Central memory CD4-positive, alpha-beta T cell (primary cell): ENCODE measurements at places on chromosomes 2 and 18.

- no peak for DNase-seq
These were observed 518 bp upstream of the NFU1 start for GRCh38 chr2:69437751-69438154.

- DNase-seq = no peak
These were observed 23.9 kb upstream of the SCYGR5 start for GRCh38 chr2:227642656-227643055.

- DNase-seq = no peak
These were observed 164.0 kb downstream of the SLC39A10 start for GRCh38 chr2:195820867-195821565.

DNA sequence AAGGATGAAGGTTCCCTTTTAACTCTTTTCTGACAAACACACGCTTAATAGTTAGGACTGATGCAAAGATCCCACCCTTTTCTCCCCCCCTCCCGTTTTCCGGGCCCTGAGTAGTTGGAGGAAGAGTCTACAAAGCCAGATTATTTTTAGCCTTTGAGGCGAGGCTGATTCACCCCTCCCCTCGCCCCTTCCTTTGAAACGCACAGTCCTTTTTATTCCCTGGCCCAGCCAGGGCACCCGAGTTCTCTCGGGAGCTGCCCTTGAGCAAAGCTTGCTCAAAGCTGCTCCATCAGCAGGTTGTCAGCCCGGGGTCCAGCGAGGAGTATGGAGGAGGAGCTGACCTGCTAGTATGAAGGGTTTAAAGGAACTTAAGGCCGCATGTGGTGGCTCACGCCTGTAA lies 47.1 kb upstream of the SPRED2 start:
- no peak for DNase-seq

GRCh38 chr2:167706800-167707199 lies 540.6 kb downstream of the STK39 start:
- DNase-seq = no peak

- DNase-seq = no peak
These were observed 95.0 kb upstream of the HDAC4 start for GRCh38 chr2:239495791-239496233.

DNA sequence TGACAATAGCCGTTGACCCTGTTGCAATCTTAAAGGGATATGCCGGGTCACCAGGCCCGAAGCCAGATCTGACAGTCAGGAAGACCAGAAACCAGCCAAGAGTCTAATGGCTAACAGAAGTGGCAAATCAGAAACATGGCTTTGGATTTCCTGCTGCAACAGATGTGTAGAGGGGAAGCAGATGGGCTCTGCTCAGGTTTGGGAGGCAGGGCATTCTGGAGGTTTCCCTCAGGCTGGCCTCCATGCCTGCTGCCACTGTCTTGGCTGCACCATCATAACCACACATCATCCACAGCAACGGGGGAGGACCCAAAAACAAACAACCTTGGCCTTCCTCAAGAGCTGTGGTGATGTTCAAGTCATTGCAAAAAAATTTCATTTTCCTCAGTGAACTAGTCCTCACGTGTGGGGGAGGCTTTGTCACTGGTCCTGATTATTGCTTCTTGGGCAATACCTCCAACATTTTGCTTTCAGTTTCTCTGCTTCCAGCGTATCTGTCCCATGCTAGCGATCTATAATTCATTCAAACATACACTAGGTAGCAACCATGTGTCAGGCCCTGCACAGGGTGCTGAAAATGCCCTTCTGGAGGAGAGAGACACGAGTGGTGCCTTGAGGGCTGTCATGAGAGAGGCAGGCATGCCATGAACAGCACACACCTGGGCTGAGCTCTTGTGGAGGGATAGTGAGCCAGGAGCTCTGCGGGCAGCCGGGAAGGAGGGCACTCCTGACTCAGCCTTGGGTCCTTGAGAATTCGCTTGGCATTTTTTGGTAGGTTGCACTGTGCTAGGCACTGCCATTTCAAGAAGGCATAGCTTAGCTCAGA lies 48.2 kb upstream of the LGALSL start:
- DNase-seq = no peak

DNA sequence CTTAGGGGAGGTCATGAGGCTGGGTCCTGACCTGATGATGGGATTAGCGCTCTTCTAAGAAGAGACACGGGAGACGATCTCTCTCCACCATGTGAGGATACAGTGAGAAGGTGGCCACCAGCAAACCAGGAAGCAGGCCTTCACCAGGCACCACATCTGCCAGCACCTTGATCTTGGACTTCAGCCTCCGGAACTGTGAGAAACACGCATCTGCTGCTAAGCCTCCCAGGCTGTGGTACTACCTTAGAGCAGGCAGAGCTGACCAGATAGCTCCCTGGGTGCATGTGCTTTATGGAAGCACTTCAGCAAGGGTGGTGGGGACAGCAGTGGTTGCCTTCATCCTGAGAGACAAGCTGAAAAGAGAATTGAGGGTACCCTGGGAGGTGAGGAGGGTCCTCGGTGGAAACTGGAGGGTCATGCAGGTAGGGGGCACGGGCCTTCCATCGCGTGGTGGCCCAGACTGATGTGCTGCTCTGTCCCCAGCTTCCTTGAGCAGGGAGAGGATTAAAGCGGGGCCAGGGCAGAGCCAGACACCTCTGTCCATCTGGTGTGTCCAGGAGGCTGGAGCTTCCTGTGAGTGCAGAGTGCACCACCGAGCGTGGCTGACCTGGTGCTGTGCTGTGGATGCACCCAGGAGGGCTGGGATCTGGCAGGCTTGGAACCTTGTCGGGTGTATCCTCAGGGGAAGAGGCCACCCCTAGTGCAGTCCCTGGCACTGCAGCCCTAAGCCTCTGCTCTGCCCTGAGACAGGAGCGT lies 42.9 kb upstream of the HS6ST1 start:
- no peak for DNase-seq

GRCh38 chr2:219056896-219057708 lies 3.6 kb downstream of the IHH start:
- no peak for DNase-seq

- no peak for DNase-seq
These were observed 34.3 kb upstream of the BARD1 start for GRCh38 chr2:214843823-214844222.

- no peak for DNase-seq
These were observed 38.8 kb upstream of the ERMN start for GRCh38 chr2:157364257-157364974.

DNA sequence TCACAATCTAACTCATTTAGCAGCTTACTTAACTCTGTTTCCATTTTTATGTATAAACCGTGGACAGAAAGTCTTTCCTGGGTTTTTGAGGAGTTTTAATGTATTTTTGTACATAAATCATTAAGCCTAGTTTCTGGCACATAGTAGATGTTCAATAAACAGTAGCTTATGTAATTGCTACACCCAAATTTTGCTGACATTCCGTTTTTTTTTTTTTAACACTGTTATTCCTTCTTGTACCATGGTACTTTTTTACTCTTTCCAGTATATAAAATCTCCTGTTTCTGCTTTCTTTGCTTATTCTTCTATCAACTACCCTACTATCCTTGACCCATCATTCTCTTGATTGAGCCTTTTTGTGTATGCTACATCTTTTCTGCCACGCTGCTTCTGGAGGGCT lies 1151.3 kb upstream of the CRIM1 start:
- DNase-seq = no peak

- no peak for DNase-seq
These were observed 121.9 kb upstream of the HDAC4 start for GRCh38 chr2:239522740-239523119.

GRCh38 chr2:118221536-118222272 lies 133.4 kb downstream of the INSIG2 start:
- peak; percentile 42 for DNase-seq

DNA sequence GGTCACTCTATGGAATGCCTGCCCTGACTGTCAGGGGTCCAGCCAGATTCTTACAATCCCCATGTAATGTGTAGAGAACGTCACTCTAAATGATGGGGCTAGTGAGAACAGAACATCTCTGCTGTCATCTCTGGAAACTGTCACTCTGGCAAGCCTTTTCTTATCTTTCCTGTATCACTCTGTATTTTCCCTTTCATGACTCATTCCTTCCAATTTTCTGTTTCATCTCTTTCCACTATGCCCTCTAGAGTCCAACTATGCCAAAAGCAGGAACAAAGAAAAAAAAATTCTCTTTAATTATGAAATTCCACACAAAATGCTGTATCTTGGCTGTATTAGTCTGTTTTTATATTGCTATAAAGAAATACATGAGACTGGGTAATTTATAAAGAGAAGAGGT lies 608.8 kb downstream of the ADCYAP1 start:
- DNase-seq = no peak

- DNase-seq = no peak
These were observed 60.7 kb downstream of the EN1 start for GRCh38 chr2:118786746-118787145.

GRCh38 chr2:54673501-54673998 lies 49.9 kb upstream of the EML6 start:
- peak; percentile 8 for DNase-seq

DNA sequence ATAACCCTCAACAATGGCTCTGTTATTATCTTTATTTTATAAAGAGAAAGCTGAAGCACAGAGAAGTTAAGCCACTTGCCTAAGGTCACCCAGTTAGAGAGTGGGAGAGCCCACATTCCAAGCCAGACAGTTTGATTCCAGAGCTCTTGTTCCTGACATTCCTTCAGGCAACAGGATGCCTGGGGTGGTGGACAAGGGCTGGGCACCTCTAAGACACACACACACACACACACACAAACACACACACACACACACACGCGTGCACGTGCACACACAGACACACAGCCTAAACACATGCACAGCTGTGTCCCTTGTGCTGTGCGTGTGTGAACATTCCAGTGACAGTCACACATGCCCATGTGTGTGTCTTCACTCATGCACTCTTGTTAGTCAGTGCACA lies 26.4 kb downstream of the CELF4 start:
- DNase-seq = no peak

DNA sequence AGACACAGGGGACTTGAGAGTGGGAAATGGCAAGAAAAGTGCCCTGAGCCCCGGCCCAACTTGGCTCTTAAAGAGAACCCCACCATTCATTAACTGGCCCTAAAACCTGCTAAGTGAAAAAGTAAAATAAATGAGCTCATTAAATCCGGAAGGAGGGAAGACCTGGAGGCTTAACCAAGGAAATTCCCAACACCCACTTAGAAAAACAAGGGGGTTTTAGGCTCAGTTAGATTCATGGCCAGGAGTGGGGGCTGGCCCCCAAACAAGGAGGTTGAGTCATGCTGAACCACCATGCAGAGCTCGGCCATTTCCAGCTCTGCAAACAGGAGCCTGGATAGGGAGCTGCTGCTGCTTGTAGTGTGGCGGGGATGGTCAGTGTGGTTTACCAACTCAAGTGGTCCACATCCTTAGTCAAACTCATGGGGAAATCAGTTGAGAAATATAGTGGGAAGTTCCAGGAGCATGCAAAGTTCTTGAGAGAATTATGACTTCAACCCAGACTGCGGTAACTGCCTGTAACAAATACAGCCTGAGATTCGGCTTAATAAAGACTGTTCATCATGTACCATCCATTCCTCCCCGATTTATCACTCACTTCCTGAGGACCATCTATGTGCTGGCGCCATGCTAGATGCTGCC lies 39.7 kb upstream of the MRPL19 start:
- no peak for DNase-seq

- no peak for DNase-seq
These were observed 23.7 kb upstream of the DNAH6 start for GRCh38 chr2:84492571-84492970.

- no peak for DNase-seq
These were observed 813.8 kb downstream of the DCC start for GRCh38 chr18:53153800-53154199.

DNA sequence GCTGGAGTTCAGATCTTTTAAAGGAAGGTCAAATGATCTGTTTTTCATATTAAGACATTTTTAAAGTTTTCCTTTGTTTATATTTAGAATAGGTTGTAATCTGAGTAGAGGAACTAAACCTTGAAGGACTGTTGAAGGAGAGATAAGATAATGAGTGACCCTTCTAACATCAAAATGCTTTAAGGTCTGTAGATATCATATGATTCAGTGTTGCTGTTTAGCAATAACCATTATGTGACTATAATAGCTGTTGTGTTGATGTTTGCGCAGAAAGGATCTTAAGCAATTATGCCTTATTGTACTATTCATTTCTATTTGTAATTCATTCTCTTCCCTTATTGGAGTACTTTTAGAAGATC lies 60.0 kb downstream of the SLC16A14 start:
- DNase-seq = no peak
